ENCODE measurements at places on chromosomes 16 and 17.

DNA sequence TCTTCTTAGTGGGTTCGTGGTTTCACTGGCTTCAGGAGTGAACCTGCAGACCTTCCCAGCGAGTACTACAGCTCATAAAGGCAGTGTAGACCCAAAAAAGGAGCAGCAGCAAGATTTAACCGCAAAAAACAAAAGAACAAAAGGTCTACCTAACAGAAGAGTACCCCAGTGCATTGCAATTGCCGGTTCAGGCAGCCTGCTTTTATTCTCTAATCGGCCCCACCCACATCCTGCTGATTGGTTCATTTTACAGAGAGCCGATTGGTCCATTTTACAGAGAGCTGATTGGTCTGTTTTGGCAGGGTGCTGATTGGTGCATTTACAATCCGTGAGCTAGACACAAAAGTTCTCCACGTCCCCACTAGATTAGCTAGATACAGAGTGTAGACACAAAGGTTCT is 2.0 kb upstream of the ARRB2 start:
- no peak for DNase-seq

DNA sequence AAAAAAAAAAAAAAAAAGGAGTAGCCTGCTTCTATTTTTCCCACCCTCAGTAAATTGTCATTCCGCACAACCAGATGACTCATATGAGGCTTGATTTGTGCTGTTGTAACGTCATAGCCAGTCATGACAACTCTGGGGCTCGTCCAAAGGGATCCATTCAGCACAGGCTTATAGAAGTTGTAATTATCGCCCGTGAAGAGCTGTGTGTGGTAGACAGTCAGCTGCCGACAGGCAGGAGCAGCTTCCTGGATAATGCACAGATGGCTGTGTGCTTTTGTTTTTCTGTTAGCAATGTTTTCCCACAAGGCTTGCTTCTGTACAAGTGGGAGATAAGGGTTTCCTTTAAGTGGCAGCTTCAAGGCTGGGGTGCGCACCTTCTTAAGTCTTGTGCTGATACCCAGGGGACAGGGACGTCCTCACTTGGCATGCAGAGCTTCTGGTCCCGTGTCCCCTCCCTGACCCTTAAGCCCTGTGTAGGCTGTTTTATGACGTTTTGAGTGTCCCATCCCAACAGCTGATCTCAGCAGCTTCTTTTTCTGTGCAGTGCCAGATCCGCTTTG is 26.0 kb downstream of the SNX29 start:
- DNase-seq: peak; percentile 57

DNA sequence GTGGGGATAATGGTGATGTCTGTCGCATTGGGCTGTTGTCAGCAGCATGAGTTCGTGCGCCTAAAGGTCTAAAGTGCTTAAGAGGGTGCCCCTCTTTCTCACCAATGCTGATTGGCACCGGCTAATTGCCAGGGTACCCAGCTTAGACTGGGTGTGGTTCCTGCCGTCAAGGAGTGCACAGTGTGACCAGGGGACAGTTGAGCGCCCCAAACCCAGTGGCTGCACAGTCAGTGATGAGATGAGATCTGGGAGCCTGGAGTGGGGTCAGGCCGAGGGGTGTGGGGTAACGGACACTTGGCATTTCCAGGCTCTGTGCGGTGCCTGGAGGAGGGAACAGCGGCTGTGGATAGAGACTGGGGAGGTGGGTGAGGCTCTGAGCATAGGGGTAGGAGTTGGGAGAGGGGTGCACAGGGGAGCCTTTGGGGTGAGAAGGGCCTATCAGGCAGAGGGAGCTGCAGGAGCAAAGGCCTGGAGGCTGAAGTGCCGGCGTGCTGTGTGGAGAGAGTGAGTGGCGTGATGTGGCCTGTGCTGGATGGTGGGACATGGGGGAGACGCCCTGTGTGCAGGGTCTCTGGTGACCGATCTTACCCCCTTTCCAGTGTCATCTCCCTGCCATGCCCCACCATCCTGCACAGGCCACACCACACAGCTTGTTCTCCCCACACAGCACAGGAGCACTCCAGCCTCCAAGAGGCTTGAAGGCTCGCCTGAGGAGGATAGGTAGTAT is 58.3 kb downstream of the SNX20 start:
- DNase-seq: no peak

DNA sequence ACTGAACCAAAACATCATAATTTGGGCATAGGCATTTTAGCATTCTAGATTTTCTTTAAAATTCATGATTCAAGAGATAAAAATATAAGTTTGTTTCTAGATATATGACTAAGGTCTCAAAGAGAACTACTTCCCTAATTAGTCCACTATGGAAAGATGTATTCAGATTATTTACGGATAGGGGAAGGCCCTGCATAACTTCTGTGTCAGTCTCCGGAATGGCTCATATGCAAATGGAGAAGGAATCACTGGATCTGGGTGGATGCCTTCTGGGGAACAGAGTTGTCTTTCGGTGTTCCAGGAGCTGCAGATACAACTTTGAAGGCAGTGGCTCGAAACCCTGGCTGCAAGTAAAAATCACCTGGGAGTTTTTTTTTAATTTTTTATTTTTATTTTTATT is 17.1 kb upstream of the WFIKKN2 start:
- DNase-seq: no peak

DNA sequence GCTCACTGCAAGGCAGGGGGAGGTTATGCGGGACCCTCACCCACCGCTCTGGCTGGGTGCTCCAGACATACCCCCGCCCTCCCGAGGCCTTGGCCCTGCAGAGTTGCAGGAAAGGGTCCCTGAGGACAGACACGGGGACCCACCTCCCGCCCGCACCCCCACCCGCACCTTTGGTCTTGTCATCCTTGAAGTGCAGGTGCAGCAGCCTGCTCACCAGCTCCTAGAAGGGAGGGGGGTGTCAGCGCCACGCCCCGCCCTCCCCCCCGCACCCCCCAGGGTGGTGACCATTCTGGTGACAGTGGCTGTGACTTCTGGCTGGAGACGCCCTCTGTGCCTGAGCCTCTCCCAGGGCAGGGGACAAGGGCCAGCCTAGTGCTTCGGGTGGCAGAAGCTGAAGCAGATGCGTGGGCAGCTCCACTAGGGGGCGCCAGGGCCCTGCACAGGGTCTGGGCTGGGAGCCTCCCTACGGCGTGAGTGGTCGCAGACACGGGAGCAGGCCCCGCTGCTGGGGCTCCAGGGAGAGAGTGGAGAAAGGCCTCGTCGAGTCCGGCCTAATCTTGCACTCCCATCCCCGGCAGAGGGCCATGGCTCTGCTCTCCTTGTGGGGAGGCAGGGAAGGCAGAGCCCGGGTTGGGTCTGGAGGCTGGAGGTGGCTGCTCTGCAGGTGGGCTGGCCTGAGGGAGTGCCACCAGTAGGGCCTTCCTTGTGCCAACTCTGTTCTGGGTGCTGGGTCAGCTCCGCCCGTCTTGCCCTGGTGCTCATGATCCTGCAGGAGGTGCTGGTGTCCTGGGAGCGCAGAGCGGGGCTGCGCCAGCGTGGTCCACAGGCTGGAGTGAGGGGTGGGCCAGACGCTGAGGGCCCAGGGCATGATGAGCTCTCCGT is 2.7 kb downstream of the CENPX start:
- peak; percentile 30 for DNase-seq

GRCh38 chr17:31572341-31572740 is 180.9 kb downstream of the RAB11FIP4 start:
- no peak for DNase-seq

DNA sequence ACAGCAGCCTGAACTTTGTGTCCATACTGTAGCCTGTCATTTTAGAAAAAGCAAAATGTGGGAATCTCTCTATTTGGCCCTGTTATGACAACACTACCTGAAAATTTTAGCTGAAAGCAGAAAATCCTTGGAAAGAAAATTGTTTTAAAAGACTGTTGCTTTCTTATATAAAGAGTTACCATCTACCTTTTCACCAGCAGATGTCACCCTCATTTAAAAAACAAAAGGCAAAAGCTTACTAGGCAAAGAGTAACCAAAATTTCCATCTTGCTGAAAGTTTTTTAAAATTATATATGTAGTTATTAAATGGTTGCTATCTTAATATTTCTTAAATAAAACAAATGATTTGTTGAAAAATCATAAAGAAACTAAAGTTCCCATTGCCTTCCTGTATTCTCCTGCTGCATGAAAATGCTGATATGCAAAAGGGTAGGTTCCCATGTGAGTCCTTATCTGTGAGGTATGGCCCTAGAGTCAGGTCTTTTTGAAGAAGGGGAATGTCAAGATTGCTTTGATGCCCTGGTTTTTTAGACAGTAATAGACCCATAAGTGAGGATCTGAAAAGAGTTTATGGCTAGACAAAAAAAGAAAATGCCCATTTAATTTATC is 61.0 kb downstream of the TNRC6C start:
- peak; percentile 73 for DNase-seq

DNA sequence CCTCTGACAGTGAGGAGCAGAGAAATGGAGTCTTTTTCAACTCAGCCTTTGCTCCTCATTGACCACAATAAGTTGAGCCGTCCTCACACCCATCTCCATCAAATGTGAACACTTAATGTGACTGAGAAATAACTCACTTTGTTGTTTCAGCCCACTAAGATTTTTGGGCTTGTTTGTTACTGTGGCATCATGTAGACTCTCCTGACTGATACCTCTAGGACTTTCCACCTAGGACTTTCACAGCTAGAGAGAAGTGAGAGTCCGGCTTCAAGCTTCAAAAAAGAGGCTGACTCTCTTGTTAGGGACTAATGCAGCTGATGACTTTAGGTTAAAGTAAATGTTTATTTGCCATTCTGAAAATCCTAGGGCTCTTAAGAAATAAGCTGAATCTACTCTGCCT is 435.0 kb downstream of the TMEM114 start:
- DNase-seq: no peak

GRCh38 chr17:67221062-67221998 is 23.7 kb downstream of the HELZ start:
- DNase-seq: peak; percentile 50

DNA sequence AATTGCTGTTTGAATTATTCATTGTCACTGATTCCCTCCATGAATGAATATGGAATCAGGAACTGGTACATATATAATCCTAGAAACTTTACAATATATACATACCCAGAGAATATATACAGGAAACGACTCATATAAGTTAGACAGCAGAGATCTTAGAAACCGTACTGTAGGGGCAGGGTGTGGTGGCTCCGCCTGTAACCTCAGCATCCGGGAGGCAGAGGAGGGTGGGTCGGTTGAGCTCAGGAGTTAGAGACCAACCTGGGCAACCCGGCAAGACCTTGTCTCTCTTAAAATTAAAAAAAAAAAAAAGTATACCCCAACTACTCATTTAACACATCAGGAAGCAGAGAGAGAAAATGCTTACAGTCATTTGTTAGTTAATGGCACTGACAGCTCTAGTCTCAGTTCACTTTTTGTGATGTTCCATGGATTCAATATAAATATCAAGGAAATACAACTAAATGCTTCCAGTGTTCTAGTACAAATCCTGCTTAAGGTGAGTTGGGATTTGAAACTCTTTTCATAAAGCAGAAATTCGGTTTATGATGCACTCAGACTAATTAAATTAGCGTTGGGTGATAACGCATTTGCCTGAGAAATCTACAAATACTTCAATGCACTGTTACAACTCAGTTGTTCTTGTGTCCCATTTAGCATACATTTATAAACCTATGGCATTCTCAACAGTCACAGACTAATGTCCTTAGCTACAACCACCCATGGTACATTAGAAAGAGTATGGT is 5.6 kb downstream of the GLG1 start:
- DNase-seq: no peak

DNA sequence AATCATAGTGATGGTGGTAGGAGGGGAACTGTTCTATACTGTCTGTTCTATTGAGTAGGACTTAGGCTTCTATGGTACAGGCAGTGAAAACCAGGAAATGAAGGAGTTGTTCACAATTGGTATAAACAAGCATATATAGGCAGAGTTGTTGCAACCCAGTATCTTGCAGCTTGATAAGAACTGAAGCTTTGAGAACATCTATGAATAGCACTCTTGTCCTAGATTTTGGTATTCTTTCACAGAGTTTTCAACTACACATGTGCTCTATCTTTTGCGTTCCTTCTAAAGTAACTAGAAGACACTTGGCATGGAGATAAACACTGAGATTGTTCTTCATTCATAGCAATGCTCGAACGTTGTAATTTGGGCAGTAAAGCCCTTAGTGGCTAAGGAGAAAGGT is 91.8 kb downstream of the KCNJ2 start:
- DNase-seq: no peak

GRCh38 chr17:6908807-6909206 is 77.3 kb upstream of the TEKT1 start:
- DNase-seq: no peak

GRCh38 chr17:17849147-17849820 is 12.5 kb upstream of the SREBF1 start:
- DNase-seq: peak; percentile 81

DNA sequence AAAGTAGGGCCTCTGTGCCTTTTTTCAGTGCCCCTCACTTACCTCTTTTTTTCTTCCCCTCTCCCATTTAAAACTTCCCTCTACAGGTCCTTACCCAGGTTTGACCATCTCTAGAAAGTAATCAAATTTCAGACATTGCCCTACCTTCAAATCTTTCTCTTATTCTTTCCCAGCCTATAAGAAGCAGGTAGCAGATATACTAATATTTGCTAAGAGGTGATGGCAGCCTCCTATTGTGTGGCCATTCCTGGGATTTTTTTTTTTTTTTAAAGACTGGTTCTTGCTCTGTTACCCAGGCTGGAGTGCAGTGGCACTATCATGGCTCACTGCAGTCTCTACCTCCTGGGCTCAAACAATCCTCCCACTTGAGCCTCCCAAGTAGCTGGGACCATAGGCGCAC is 111.1 kb upstream of the HAS3 start:
- no peak for DNase-seq

GRCh38 chr16:84879569-84880487 is 60.0 kb downstream of the CRISPLD2 start:
- DNase-seq: peak; percentile 18

DNA sequence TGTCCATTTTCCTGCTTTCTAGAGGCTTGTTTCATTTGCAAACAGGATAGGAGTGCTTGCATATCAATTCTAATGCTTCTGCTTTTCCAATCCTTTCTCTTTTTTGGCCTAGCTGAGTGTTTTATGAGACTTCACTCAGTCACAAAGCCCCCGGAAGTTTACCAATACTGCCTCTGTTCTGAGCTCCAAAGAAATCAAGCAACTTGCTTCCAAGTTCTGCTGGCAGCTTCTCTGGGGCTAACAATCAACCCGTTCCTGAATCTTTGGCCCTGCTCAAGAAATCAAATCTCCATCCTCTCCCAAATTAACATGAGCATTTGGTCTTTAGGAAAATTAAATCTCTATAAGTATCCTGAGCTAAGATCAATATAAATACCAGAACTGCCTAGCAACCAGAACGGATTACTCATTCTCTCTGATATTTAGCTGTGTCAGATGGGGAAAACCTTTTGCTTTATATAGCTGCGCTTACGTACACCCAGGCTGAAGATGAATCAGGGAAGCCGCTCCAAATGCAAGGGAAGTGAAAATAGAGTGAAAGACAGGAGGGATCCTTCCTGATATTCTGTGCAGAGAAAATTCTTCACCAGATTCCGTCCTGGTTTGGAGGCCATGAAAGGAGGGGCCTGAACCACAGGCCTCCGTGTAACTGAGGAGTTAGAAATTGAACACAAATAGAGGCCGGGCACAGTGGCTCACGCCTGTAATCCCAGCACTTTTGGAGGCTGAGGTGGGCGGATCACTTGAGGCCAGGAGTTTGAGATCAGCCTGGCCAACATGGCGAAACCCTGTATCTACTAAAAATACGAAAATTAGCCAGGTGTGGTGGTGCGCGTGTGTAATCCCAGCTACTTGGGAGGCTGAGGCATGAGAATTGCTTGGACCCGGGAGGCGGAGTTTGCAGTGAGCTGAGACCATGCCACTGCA is 23.3 kb upstream of the GRB2 start:
- peak; percentile 79 for DNase-seq

GRCh38 chr17:68344701-68345136 is 53.4 kb downstream of the ARSG start:
- no peak for DNase-seq

GRCh38 chr17:2750721-2751120 is 1.3 kb upstream of the CCDC92B start:
- no peak for DNase-seq

- DNase-seq: peak; percentile 24
Observed at GRCh38 chr16:12341423-12341822, 364.9 kb downstream of the SNX29 start.
